Activated CD4-positive, alpha-beta T cell treated with anti-CD3 and anti-CD28 coated beads, Interleukin-2, amount 50 U/mL, for 16 hours (primary cell): ENCODE measurements at places on chromosomes 1 and 21.

GRCh38 chr1:210093461-210093860 lies 139.1 kb upstream of the SERTAD4 start:
- DNase-seq, result no peak

- no peak for DNase-seq
Observed at GRCh38 chr1:7652515-7653098, 118.5 kb upstream of the VAMP3 start.

- DNase-seq, result no peak
Observed at GRCh38 chr1:208188607-208189006, 55.6 kb downstream of the PLXNA2 start.

DNA sequence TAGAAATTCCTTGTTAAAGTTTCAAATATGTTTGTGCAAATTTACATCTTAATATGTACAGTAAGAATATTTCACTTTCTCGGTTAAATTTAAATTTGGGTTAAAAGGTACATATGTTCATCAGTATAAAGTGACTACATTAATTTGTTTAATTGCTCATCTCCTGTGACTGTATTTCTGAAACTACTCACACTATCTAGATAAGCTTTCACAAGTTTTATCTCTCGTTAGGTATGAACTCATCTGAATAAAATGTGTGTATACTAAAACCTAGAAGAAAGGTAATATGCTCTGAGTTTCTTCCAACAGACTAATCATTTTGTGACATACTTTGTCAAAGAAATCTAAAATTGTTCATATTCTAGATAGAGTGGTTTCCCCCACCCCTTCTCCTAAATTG lies 150.7 kb downstream of the PATJ start:
- no peak for DNase-seq

GRCh38 chr1:95657248-95657647 lies 423.2 kb downstream of the RWDD3 start:
- DNase-seq, result no peak

DNA sequence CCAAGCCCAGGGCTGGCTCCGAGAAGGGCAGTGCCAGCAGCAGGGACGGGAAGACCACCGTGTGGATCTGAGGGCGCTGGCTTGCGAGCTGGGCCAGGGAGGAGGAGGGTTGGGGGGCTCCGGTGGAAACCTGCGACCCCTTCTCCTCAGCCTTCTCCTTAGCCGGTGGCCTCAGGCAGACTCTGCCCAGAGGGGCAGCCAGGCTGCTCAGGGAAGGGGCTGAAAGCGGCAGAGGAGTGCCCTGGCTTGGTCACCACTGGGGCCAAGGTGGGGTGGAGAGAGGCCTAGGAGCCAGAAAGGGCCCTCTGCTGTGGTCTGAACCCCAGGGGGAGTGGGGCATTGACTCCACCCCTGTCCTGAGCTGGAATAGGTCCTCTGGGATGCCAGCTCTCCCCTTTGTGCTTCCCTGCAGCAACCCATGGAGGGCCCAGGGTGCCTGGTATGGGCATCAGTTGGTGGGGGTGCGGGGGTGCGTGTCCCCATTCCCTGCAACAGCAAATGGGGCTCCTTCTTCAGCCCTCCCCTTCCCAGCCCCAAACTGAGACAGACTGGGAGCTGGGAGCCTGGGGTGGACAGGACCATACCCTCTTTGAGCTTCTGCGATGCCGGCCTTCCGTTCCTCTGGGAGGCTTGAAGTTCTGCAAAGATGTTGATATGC lies 6.5 kb upstream of the IBA57 start:
- DNase-seq, result no peak

- DNase-seq, result no peak
Observed at GRCh38 chr1:184665360-184665759, 89.3 kb downstream of the EDEM3 start.

GRCh38 chr21:38721055-38721454 lies 84.7 kb upstream of the ETS2 start:
- DNase-seq, result no peak

- DNase-seq, result no peak
Observed at GRCh38 chr1:245469734-245470133, 314.9 kb downstream of the KIF26B start.

DNA sequence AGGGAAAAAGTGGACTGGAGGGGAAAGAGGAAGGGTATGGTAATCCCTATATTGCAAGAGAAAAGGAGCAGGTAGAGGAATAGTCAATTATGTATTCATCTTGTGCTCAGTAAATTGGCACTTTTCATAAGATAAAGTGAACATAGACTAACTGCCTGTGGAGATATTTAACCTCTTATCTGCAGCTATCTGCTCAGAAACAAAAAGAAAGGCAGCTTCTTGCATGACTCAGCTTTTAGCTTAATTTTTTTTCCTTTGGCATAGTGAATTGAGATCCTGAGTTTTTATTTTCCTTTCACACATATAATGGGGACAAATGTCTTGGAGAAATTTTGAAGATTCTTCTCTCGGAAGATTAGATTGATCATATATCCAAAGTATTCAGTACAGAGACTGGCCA lies 127.6 kb upstream of the F3 start:
- no peak for DNase-seq

DNA sequence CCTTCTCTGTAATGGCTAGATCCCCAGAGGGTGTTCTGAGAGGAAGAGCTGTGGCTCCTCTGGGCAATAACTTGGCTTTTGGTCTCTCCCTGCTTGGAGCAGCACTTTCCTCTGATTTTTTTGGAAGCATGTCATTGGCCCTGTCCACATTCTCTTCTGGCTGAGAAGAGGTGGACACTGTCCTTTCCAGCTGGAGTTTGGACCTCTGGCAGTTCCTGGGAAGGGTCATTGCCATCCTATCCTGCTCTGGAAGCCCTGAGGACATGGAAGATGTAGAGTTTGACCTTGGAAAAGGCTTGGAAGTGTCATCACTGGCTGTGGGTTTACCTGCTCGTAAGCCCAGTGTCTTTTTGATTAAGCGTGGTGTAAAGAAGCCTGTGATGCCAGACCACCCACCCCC lies 26.8 kb downstream of the TOR3A start:
- no peak for DNase-seq

- no peak for DNase-seq
Observed at GRCh38 chr21:40299451-40299850, 432.2 kb downstream of the PCP4 start.

DNA sequence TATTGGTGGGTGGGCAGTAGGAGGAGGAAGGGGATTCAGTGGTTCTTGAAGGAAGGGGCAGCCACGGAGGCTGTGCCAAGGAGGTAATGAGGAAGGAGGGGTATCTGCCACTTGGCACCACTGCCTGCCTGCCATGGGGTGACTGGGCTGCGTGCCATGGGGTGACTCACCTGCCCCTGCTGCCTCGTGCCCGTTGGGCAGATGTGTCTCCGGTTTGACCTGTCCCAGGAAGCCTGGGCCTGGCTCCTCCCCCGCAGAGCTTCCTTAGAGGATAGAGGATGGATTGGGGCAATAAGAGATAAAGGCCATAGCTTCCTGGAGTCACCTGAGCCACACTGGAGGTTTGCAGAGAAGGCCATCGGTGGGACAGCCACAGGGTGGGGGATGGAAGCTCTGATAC lies 1.7 kb downstream of the PADI3 start:
- no peak for DNase-seq

GRCh38 chr1:214009423-214010196 lies 21.8 kb downstream of the PROX1 start:
- no peak for DNase-seq

DNA sequence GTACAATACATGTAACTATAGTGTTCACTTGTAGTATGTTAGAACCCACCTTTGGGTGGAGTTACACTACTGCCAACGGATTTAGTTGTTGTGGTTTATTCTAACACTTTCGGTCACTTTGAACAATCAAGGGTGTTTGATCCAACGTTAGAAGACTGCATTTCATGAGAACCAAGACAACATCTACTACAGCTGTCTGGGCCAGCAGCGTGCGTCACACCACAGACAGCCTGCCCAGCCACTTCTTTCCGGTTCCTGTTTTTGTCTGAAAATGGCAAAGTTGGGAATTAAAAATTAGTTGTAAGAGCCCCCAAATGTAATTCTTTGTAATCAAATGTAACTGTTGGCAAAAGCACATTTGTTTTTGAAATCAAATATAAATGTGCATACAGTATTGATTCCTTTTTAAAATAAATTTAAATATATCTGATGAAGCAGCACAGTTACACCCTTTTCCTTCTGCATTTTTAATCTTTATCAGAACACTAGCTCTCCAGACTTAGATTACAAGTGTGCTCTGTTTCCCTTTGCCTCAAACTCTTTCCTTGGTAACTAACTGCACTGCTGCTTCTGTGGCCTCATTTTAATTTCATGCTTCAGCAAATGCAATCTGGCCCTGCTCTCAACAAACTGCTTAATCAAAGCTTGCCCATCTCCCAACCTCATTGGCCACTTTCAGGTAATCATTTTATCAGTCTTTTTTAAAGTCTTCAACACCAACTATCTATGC lies 86.6 kb upstream of the DPH5 start:
- peak; percentile 66 for DNase-seq

GRCh38 chr1:2145946-2146835 lies 48.4 kb downstream of the FAAP20 start:
- DNase-seq, result no peak

- DNase-seq, result no peak
Observed at GRCh38 chr1:160397651-160398050, 2.7 kb upstream of the VANGL2 start.

DNA sequence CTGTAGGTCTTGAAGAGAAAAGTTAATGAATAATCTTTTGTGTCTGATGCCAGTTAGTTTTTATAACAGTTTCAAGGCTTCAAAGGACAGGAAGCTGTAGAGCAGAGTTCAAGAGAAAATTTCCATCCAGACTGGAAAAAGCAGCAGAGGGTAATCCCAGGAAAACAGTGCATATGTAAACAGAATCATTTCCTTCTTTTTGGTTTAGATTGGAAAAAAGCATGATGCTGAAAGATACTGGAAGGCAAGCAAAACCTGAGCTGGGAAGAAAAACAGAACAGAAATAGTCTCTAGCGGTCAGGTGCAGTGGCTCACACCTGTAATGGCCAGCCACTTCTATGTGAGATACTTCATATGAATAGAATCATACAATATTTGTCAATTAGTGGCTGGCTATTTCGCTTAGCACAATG lies 71.9 kb downstream of the ZSWIM5 start:
- DNase-seq, result no peak

- no peak for DNase-seq
Observed at GRCh38 chr1:20429296-20429695, 56.7 kb downstream of the CAMK2N1 start.

DNA sequence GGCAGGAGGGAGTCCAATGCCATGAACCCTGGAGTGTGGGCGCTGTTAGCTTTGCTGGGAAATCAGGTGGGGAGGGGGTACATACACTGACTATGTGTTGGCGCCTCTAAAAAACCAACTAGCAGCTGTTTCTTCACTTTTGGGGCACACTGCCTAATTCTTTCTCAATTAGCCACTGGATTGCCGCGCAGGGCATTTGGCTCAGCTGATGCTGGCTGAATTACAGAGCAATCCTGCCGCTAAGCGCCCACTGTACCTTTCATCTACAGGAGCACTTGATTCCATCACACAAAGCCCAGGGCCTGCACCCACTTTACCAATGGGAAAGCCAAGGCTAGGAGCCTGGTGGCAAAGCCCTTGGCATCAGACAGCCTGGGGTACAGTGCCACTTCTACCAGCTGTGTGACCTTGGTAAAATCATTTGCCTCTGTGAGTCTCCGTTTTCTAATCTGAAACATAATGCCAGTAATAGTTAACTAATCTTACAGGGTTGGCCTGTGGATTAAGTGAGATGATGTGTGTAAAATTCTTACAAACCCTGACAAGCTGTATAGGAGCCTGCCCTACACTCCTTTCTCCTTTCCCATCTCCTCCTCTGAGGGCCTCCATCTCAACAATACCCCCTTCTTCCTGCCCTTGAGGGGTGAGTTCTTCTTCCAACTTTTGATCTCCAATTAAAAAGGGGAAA lies 59.0 kb downstream of the UBE2T start:
- no peak for DNase-seq

DNA sequence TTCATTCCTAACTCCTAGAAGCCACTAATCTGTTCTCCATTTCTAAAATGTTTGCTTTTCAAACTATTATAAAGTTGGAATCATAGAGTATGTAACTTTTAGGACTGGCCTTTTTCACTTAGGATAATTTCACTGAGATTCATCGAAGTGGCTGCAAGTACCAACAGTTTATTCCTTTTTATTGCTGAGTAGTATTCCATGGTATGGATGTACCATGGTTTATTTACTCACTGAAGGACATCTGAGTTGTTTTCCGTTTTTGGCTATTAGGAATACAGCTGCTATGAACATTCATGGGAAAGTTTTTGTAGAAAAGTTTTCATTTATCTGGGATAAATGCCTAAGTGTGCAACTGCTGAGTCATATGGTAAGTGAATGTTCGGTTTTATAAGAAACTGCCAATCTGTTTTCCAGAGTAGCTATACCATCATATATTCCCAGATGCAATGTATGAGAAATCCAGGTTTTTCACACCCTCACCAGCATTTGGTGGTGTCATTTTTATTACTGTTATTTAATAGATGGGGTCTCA lies 66.3 kb downstream of the SLC27A3 start:
- no peak for DNase-seq

- no peak for DNase-seq
Observed at GRCh38 chr1:91850708-91851107, 35.2 kb downstream of the TGFBR3 start.

- no peak for DNase-seq
Observed at GRCh38 chr1:110583505-110583904, 22.7 kb downstream of the KCNA2 start.

DNA sequence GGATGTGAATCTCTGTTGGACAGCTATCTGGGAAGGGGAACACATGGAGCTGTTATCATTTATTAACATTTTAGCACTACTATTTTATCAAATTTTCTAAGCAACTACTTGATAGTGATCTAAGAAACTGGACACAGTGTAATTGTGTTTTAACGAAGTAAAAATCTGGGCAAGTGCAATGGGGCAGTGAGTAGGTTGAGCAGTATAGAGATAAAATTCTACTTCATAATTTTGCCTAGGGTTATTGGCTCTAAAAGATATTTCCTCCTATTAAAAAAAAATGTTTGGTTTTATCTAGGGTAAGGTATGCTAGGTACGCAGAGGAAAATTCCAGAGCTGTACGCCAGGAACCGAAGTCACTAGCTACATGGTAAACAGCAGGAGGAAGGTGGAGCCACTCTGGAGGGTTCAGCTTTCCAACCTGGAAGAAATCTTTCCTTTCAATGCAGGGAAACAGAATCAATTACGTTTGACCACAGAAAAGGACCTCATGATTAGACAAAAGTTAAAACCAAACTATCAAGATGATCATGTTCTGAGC lies 43.3 kb downstream of the BCAR3 start:
- no peak for DNase-seq

DNA sequence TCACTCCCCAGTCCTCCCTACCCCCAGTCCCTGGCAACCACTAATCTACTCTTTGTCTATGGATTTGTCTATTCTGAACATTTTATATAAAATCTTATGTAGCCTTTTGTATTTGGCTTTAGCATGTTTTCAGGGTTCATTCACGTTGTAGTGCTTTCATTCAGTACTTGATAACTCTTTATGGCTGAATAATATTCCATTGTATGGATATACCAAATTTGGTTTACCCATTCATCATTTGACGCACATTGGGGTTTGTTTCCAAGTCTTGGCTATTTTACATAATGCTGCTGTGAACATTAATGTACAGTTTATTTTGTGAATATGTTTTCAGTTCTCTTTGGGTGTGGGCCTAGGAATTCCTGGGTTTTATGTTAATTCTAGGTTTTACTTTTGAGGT lies 2.6 kb downstream of the KDM1A start:
- no peak for DNase-seq
